Breast epithelium (tissue), 4 donors: ENCODE measurements at places on chromosomes 7 and 10. TPM values are rescaled to one million over a fixed set of nuclear protein-coding genes. Genes with fewer than 3 reads are reported as not detected.

CFAP70 gene
- 7.8 TPM for total RNA-seq

PAXIP1 gene
- total RNA-seq = 25.3 TPM

ANKRD16 gene
- 8.8 TPM for total RNA-seq

FOXP2 gene
- total RNA-seq = 21.3 TPM

VPS37D gene
- 3.8 TPM for total RNA-seq

LIPJ gene
- 2.5 TPM for total RNA-seq

TEX47 gene
- total RNA-seq = not detected

CNTNAP2 gene
- total RNA-seq = 0.66 TPM

CARD11 gene
- 0.80 TPM for total RNA-seq

DYNC1I1 gene
- 5.7 TPM for total RNA-seq

RSU1 gene
- 63.6 TPM for total RNA-seq

ELOVL3 gene
- 2.2 TPM for total RNA-seq

- no peak for DNase-seq
Measured at GRCh38 chr10:24952707-24953645, 570 bp upstream of the PRTFDC1 start.

GRCh38 chr7:157306846-157307838 is 29.7 kb upstream of the DNAJB6 start:
- no peak for DNase-seq

GRCh38 chr7:155255621-155256020 is 42.1 kb upstream of the INSIG1 start:
- DNase-seq = no peak

DNA sequence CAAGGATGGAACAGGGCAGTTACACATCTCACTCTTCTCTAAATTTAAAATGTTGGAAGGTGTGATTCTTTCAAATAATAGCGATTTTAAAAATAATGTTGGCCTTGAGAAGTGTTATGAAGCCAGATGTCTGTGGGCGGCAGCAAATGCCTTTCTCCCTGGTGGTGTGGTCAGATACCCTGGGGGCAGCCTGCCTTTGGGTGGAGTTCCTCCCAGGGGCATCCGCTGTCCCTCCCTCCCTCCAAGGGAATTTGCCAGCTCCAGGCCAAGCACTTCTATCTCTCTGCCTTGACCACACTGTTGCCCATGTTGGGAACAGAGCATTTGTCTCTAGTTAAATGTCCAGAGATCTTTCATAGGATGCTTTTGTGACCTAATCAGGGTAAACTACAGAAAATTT is 121.4 kb downstream of the POU6F2 start:
- no peak for DNase-seq

DNA sequence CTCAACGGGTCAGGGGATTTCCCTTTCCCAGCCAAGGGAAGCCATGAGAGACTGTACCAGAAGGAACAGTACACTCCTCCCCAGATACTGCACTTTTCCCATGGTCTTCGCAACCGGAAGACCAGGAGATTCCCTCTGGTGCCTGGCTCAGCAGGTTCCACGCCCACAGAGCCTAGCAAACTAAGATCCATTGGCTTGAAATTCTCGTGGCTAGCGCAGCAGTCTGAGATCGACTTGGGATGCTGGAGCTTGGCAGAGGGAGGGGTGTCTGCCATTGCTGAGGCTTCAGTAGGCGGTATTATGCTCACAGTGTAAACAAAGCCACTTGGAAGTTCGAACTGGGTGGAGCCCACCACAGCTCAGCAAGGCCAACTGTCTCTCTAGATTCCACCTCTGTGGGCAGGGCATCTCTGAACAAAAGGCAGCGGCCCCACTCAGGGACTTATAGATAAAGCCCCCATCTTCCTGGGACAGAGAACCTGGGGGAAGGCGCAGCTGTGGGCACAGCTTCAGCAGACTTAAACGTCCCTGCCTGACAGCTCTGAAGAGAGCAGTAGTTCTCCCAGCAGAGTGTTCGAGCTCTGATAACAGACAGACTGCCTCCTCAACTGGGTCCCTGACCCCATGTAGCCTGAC is 29.6 kb downstream of the SLC16A12 start:
- no peak for DNase-seq

- no peak for DNase-seq
Measured at GRCh38 chr7:92880212-92881090, 44.1 kb upstream of the CDK6 start.

DNA sequence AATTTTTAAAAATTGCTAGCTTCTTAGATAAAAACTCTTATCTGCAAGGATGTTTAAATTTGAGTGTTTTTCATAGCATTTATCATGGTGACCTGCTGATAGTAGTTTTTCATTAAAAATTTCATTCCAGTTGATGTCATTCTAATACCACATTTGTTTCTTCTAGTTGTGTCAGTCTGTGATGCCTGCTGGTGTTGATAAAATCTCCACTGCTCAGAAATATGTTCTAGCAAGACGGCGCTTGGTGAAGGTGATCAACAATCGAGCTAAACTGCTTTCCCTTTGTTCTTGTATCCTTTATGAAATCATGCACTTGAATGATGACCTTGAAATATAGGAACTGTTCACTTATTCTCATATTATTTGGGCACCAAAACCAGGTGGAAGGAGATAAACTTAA is 17.6 kb upstream of the STMP1 start:
- no peak for DNase-seq

DNA sequence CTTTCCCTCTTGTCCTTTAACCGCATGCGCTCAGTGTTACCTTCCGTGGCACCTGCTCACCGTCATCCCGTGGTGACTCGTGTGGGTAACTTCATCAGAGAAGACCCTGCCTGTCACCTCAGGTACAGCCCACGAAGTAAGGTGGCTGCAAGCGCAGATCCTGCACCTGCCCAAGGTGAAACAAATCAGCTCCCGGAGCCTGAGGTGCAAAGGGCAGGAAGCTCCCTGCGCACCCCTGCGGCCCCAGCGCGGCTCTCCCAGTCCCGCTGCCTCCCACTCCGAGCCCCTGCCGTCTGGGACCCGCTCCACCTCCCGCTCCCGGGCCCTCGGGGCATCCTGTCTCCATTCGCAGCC is 110.9 kb upstream of the LANCL2 start:
- no peak for DNase-seq

DNA sequence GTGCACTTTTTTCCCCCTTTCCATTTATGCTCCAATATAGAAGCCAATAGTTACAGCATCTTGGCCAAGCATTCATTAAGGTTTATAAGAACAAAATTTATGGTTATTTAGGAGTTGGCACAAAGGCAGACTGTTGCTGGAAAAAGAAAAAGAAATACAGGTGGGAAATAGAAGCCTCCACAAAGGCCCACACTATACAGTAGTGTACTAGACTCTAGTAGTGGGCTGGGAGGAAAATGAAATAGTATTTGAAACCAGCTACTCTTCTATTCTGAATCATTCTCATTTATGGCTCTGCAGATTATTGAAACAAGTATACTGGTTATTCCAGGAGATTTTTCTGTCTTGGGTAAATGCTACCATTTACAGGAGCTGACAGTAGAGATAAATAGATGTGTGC is 80.9 kb upstream of the CDK6 start:
- no peak for DNase-seq

- DNase-seq = no peak
Measured at GRCh38 chr10:28873540-28873939, 196.2 kb downstream of the BAMBI start.

- DNase-seq = no peak
Measured at GRCh38 chr7:63028376-63029206, 970.1 kb upstream of the ZNF722 start.

- peak; percentile 83 for DNase-seq
Measured at GRCh38 chr7:7099584-7100014, 82.7 kb upstream of the C1GALT1 start.

GRCh38 chr7:91266689-91267090 is 2.5 kb downstream of the FZD1 start:
- DNase-seq = no peak

DNA sequence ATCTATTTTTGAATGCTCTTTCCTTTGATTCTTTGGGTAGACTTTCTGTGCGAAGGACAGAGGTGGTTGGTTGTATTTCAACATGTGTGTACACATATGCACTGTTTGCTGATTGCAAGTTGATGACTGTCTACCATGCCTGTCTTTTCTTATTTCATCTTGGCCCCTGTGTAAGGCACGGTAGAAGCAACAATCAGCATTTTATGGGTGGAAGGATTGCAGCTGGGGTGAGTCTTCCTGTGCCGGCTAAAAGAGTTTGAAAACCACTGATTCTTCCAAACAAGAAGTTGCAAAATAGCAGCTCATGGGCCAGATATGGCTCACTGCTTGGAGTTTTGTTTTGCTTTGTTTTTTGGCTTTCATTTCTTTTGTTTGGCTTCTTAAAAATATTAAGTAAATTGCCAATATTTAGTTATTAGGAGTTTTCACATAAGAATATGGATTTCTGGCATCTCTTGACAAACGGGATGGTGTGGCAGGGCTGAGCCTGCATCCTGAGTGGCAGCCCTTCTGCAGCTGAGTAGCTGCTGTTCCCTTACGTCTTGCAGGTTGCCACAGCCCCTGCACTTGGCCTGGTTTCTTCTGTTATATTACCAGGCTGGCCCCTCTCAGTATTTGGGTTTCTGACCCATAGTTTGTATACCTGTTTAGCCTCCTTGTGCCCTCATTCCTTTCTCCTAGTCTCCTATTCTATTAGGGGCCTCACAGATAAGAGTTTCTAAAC is 7.2 kb downstream of the ZNF862 start:
- no peak for DNase-seq

- DNase-seq = no peak
Measured at GRCh38 chr7:50513166-50513871, 51.9 kb downstream of the DDC start.

DNA sequence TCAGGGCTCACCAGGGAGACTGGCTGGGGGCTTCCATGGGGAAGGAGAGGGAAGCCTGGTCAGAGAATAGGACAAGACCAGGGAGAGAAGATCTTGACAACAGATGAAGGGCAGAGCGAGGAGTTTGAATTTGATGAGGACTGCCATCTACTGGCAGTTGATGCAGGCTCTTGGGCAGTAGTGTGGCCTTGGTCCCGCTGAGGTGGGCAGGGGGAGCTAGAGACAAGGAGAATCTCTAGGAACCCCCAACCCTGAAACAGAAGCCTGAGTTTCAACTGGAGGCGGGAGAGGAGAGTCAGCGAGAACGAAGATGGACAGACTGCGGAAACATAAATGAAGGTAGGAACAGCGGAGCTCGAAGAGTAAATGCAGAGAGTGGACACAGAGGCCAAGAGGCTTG is 81.0 kb downstream of the PPP1R3C start:
- DNase-seq = no peak

DNA sequence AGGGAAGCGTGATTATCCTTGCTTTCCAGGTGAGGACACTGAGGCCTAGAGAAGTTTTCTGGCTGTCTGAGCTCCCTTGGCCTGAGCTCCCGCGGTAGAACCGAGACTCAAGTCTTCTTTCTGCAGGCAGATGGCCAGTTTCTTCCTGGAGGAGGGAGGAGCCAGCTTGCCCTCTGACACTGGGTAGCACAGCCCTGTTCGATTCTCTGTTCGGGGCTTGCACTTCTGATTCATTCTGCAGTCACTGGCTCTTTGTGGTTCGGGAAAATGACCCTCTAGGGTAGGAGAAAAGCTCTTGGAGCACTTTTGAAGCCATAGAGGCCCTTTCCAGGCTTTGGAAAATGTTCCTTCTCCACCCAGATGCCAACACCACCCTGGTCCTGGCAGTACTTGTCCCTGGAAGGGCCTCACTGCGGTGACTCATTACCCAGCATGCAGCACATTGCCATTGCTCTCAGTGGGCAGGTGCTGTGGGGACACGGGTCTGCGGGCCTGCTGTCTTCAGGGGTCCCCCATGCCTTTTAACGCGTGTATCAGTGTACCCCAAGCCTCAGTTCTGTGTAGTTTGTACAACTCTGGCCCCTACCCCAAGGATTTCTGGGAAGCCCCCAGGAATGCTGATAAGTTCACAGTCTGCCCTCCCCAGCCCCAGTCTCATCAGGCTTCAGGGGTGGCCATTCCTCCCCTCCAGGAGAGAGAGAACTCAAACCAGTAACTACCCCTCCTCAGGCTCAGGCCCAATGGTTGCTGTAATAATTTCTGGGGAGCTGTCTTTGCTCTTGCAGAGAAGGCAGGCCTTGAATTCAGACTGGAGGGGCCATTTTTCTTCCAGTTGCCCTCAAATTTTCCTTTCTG is 11.9 kb downstream of the CHST3 start:
- peak; percentile 41 for DNase-seq

- no peak for DNase-seq
Measured at GRCh38 chr7:91082852-91083495, 181.3 kb upstream of the FZD1 start.

- DNase-seq = no peak
Measured at GRCh38 chr7:115297656-115298055, 375.8 kb downstream of the MDFIC start.

DNA sequence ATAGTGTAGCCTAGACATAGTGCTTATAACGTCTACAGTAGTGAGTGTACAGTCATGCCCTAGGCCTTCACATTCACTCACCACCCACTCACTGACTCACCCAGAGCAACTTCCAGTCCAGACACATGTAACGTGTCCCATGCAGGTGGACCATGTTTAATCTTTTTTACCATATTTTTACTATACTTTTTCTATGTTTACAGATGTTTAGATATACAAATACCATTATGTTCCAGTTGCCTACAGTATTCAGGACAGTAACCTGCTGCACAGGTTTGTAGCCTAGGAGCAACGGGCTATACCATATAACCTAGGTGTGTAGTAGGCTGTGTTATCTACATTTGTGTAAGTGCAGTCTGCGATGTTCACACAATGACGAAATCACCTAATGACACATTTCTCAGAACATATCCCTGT is 11.0 kb downstream of the MPP7 start:
- no peak for DNase-seq

DNA sequence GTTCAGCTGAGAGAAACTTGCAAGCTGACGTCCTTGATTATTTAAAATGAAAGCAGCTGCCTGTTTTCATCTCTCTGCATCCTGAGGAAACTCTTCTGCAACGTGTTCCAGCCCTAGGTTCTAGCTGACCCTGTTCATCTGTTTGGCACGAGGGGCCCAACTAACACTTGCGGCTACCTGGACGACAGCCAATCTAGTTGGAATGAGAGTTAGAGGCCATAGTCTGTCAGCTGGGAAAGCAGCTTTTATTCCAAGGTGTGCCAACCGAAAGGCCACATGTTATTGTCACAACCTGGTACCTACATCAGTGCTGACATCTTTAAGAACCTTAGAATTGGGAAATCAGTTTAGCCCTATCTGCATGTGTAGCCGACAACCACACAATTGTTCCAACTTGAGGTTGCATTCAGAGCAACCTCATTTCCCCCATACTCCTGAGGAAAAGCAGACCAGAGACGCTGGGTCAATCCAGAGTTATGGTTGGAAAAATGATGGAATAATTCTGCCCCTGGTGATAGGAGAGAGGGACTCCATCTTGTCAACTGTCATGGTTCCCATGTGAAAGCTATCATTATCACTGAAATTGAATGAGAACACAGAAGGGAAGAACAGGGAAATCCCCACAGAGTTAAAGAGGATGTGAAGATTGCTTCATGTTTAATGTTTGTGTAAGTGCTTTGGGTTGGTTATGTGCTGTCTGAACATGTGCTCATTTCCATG is 121.6 kb downstream of the EGFR start:
- DNase-seq = no peak
